CD4-positive, alpha-beta T cell treated with Interleukin-17A for 4 hours (primary cell): ENCODE measurements at places on chromosomes 7 and 10.

GRCh38 chr10:106169241-106169640, 995.3 kb downstream of the SORCS1 start:
- no peak for DNase-seq

GRCh38 chr7:105219771-105220160, 169.0 kb downstream of the SRPK2 start:
- DNase-seq = no peak

DNA sequence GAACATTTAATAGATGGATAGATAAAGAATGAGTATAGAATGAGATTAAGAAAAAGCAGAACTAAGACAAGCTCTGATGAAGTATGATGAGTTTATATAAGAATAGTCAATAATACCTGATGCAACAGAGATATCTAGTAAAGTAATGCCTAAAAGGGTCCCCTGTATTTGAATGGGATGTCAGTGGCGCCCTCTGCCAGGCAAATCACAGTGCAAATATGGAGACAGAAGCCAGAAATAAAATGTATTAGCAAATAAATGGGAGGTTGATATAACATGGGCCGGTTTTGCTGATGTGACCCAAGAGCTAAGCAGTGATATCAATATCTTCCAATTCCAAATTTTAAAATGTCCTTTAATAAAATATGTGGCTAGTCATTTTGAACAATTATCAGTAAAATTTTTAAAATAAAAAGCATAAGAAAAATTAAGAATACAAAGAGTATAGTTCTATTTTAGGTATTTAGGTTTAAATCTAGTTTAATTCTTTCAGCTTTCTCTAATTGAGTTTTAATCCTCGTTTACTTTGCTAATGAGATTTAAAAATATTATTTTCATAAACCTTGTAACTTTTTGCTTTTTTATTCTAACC, 62.6 kb downstream of the ADK start:
- peak; percentile 70 for DNase-seq

- no peak for DNase-seq
Measured at GRCh38 chr10:23643111-23643780, 204.4 kb downstream of the OTUD1 start.

GRCh38 chr10:60114765-60115586, 208.6 kb upstream of the CCDC6 start:
- DNase-seq = no peak

GRCh38 chr7:151261529-151261928, 13.0 kb upstream of the SMARCD3 start:
- no peak for DNase-seq

DNA sequence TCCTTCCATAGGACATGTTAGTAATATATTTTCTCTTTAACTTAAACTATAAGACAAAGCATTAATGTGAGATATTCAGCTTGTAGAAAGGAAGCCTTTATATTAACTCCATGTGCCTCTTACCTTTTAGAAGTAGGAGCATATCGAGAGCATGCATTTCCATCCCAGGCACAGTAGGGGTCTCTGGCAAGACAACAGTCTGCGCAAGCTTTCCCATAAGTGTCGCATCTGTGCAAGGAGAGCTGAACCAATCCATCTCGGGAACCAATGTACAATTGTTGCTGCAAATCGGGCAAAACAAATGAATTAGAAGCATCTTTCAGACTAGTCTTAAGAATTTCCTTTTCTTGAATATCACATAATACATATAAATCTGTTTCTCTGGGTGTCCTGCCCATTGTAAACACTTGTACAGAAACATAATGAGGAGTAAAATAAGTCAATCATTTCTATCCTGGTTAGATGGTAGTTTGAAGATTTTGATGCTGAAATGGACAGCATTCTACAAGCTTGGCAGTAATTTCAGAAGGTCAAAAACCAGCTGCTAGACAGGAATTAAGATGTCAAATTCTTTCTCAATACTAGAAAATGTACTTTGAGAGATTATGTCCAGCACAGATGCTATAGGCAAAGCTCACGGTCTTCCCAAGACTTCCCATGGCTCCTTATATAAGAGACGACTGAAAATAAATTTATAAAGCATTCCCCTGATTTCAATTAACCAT, 171.8 kb downstream of the SEMA3D start:
- no peak for DNase-seq

GRCh38 chr10:76023007-76023406, 591.6 kb downstream of the LRMDA start:
- no peak for DNase-seq

- no peak for DNase-seq
Measured at GRCh38 chr7:95102662-95103061, 195.3 kb downstream of the PPP1R9A start.

- no peak for DNase-seq
Measured at GRCh38 chr7:6252341-6252746, 20.1 kb downstream of the CYTH3 start.

DNA sequence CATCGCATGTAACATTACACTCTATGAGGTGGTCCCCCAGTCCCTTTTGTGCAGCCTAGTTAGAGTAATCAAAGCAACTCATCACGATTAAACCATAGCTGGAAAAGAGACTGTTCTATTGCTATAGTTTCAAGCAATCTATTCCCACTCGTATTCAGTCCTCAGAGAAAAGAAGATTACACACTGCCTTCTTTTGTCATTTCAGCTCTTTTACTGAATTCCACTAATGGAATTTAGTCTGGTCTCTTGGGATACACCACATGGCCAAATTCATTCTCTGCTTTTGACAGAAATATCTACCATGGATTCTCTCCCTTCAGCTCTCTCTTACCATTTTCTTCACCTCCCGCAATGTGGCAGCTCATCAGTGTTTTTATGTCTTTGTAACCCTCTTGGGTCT, 108.9 kb upstream of the HDAC9 start:
- no peak for DNase-seq

DNA sequence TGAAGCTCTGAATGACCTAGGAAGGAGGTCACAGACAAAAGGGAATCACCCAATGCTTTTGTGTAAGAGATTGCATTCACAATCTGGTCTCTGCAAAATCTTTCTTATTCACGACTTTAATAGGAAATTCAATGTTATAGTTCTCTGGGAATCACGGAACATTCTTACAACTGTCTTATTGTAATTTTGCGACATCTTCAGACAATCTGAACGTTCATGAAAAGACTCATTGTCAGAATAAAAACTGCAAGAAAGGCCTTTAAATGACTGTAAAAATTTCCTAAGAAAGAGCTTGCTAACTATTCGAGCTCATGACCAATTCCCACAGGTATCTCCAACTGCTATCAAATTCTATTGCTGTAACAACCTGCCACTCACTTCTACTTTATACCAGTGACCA, 130.7 kb downstream of the DGKI start:
- no peak for DNase-seq

DNA sequence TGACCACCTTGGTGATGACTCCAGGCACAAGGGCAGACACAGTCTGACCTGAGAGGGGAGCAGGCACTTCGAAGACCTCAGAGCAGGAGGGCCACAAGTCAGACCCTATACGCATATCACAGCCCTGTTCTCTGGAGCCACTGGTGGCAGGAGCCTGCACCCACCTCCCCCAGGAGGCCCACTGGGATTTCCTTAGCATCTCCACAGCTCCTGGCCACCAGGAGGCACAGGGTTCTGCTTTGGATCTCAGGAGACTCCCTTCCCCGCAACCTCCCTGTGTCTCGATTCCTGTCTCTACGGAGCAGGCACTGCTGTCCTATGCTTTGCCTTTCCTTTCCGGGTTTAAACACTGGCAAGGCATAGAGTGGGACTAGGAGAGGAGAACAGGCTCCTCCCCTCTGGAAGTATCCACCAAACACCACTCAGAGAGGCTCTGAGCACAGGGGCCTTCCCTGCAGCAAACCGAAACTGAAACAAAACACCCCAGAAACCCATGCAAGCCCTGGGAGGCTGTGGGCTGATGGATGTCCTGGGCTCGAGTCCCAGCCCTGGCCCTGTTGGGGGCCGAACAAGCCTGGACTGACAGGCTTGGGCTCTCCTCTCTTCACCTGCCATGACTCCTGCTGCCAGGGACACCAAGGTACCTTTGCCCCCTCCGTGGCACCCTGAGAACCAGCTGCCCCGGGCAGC, 166.3 kb downstream of the NEURL1 start:
- peak; percentile 63 for DNase-seq
